ENCODE measurements at places on chromosomes 1 and 21. TPM values are rescaled to one million over a fixed set of nuclear protein-coding genes. Genes with fewer than 3 reads are reported as not detected.

Gene SLAMF8
- not detected for total RNA-seq

Gene PTPRU
- 4.2 TPM for total RNA-seq

Gene GJB5
- not detected for total RNA-seq

Gene CXADR
- 26.6 TPM for total RNA-seq

Gene MSH4
- under 0.01 TPM for total RNA-seq

Gene ZNF687
- 6.7 TPM for total RNA-seq

Gene SMIM34
- total RNA-seq = not detected

Gene TAS1R1
- total RNA-seq = not detected

Gene SFN
- total RNA-seq = not detected

Gene TMEM52
- total RNA-seq = not detected

Gene ELF3
- total RNA-seq = 0.32 TPM

Gene MSTO1
- 25.2 TPM for total RNA-seq

Gene LCE2B
- total RNA-seq = not detected

Gene CRNN
- not detected for total RNA-seq

Gene SON
- total RNA-seq = 114 TPM

Gene KCNJ9
- not detected for total RNA-seq

Gene LPAR3
- 0.15 TPM for total RNA-seq

Gene MTOR
- 28.9 TPM for total RNA-seq

Gene UBE2U
- total RNA-seq = not detected

Gene C1orf21
- 7.9 TPM for total RNA-seq

Gene IL10
- total RNA-seq = not detected

Gene TPTE
- total RNA-seq = not detected

Gene TMPRSS2
- total RNA-seq = not detected

Gene IGSF21
- not detected for total RNA-seq

Gene COL24A1
- total RNA-seq = under 0.01 TPM

Gene CELA2B
- total RNA-seq = not detected

Gene LEFTY2
- total RNA-seq = not detected

Gene IL20
- not detected for total RNA-seq

Gene CD164L2
- total RNA-seq = not detected

Gene C1orf74
- 4.1 TPM for total RNA-seq

Gene CRABP2
- 1.1 TPM for total RNA-seq

Gene NEGR1
- total RNA-seq = 3.8 TPM

Gene BRDT
- total RNA-seq = not detected

Gene CYP4B1
- not detected for total RNA-seq

Gene RIIAD1
- not detected for total RNA-seq

Gene CCDC185
- total RNA-seq = not detected

Gene BMP8A
- total RNA-seq = 0.32 TPM

Gene NMNAT2
- under 0.01 TPM for total RNA-seq

Gene LCE3D
- not detected for total RNA-seq

Gene PARS2
- 2.6 TPM for total RNA-seq

Gene SLAMF9
- total RNA-seq = not detected

Gene CELSR2
- total RNA-seq = 0.65 TPM

Gene SIPA1L2
- 22.6 TPM for total RNA-seq

Gene SPATC1L
- total RNA-seq = 7.5 TPM

Gene PDPN
- total RNA-seq = not detected

Gene WNT4
- 0.15 TPM for total RNA-seq

Gene PGBD2
- 6.5 TPM for total RNA-seq

Gene ANXA9
- total RNA-seq = not detected

Gene PCNX2
- total RNA-seq = 13.1 TPM

Gene NPL
- 0.65 TPM for total RNA-seq

Gene LDLRAD2
- not detected for total RNA-seq

Gene S100A8
- not detected for total RNA-seq

Gene IRF6
- 36.4 TPM for total RNA-seq

Gene KISS1
- total RNA-seq = 1.1 TPM

Gene COPA
- 315 TPM for total RNA-seq

Gene PIGR
- total RNA-seq = not detected

Gene AGO3
- total RNA-seq = 6.2 TPM

Gene MIXL1
- total RNA-seq = 0.32 TPM

Gene PPIAL4G
- not detected for total RNA-seq

All from epithelial cell of umbilical artery (primary cell).